ENCODE measurements at places on chromosomes 4 and X.

DNA sequence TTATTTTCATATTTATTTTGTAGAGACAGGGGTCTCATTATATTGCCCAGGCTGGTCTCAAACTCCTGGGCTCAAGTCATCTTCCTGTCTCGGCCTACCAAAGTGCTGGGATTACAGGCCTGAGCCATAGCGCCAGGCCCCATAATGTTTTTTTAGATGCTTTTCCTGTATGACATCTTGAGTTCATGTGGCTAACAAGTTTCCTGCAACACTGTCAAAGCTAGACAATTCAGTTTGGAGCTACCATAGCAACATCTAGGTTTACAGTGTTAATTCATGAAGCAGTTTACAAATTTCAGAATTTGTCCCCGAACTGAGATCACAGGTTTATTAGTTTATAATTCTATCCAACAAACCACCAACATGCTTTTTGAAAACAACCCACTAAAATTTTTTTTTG, 6.4 kb upstream of the IL13RA2 start:
- DNase-seq: no peak

GRCh38 chr4:7052923-7053715, 9.9 kb downstream of the TADA2B start:
- no peak for DNase-seq

DNA sequence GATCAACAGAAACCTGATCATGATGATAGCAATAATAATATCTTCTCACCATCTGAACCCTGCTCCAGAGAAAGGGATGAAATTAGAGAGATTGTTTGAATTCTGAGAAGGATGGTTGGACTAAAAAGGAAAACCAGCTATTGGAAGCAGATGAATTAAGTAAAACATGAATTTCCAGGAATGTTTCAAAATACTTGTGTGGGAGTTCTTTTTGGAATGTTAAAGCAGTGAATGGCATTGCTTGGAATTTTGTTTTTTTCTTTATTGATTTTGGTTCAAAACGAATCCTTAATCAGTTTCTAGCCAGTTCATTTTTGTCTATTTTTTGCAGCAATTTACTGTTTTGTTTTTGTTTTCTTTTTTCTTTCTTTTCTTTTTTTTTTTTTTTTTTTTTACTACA, 150.3 kb downstream of the NHS start:
- no peak for DNase-seq

GRCh38 chrX:149511081-149511480, 6.0 kb upstream of the IDS start:
- DNase-seq: no peak

DNA sequence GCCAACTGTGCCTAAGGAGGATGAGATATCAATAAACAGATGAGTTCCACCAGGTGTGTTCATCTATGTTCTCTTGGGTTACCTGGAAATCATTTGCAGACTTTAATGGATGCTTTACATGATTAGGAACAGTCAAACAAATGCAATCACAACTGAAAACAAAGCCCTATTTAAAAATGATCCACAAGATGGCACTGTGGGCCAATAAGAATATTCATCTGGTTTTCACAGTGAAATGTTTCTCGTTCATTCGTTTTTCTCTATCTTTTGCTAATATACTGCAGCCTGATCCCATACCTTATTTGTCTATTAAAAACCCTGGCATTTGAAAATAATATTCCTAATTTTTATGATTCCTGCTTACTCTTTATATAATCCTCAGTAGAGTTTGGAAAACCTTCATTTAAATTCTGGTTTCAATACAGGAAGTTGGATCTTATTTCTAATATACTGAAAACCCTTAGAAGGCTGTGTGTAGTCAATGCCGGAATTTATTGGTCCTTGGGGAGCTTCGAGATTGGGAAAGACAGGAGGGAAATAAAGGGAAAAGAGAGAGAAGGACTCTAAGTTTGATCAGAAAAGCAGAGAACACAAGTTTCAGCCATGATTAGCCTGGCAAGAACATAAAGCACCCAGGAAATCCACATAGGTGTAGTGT, 63.8 kb upstream of the TAPT1 start:
- DNase-seq: no peak

- DNase-seq: no peak
Measured at GRCh38 chr4:140098455-140099160, 55.4 kb downstream of the MAML3 start.

GRCh38 chrX:118181030-118181429, 64.4 kb upstream of the KLHL13 start:
- DNase-seq: no peak

- no peak for DNase-seq
Measured at GRCh38 chrX:2701600-2701999, 10.5 kb downstream of the CD99 start.

DNA sequence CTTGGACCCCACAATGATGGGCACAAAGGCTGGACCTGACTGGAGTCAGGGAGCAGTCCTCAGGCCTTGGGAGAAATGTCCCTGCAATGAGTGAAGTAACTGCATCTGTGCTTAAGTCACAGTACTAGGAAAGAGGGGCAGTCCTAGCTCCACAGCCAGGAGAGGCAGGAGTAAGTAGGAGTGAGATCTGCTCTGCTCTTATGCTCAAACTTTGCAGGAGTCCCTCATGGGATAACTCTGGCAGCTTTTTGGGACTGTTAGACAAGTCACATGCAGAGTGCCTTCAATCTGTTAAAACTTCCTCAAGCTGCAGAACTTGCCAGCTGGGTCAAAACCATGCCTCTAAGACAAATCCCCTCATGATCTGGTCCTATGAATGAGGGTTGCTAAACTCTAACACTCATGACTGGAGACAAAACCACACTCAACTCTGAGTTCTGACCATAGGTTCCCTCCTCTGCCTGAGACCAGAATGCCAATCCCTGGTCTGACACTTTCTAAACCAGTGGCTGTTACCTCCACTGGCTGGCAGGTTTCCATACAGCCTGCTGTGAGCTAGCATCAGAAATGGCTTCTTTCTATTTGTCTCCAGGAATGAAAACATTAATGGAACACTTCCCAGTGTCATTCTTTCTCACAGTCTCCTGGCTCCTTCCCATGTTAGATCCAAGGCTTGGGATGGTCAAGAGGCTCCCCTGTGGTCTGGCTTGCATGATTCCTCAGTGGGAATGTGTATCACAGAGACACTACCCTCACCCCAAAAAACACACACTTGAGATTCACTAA, 819.3 kb downstream of the PCDH7 start:
- DNase-seq: no peak

DNA sequence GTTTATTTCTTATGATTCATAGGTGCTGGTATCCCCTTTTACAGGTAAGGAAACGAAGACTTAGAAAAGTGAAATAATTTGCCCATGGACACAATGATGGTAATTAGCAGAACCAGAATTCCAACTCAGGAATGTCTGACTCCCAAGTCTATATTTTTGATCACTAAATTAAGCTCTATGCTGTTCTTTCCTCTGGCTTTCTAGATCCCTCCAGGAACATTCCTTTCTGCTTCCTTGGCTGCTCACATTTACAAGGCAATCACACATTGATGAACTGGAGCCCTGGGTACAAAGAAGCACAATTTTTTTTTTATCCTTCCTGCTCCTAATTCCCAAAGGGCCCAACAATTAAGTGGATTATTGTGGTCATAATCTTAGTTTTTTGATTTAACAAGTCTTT, 7.0 kb upstream of the CDKN2AIP start:
- no peak for DNase-seq

- no peak for DNase-seq
Measured at GRCh38 chrX:10859353-10859752, 239.0 kb upstream of the MID1 start.

DNA sequence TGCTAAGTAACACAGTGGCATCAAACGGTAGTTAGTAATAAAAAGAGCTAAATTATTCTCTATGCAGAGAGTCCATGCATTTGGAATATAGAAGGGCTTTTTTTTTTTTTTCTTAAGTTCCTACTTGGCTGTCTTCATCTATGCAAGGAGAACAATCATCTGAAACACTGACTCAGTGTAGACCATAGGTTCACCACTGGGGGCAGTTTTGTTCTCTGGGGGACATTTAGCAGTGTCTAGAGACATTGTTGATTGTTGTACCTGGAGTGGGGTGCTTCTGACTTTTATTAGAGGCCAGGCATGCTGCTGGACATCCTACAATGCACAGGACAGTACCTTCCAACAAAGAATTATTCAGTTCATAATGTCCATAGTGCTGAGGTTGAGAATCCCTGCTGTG, 41.2 kb downstream of the TMA16 start:
- no peak for DNase-seq

- no peak for DNase-seq
Measured at GRCh38 chr4:88742561-88742960, 44.9 kb upstream of the NAP1L5 start.

DNA sequence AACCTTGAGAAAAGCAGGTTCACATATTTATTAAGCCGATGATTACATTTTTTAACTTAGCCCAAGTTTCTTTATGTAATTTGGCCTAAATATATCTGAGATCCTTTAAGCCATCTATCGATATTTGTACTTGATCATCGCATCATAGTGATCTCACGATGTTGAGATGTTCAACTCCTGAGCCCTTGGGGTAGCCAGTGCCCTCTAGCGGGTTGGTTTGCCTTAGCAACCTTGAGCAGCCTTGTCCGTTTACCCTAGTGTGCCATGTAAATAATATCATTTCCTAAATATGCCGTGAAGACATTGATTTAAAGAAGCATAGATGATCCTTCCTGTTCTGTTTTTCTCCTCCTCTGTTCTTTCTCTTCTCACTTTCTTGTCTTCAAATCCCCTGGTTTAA, 432.2 kb downstream of the RPA4 start:
- no peak for DNase-seq

DNA sequence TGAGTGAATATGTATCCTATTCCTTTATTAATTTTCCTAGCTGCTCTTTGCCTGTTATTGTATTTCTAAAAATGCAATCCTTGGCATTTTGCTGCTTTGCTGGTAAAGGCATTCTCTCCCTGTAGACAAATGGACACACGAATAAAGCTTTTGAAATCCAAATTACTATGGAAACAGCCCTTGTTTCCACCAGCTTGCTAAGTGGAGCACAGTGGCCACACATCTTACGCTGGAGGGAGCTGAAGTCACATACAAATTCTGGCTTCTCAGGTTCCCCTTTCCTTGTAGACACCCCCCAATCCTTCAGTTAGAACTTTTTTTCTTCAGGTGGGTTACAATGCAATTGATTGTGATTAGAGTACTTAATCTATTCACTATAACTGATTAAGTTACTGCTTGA, 66.2 kb downstream of the AGA start:
- no peak for DNase-seq

DNA sequence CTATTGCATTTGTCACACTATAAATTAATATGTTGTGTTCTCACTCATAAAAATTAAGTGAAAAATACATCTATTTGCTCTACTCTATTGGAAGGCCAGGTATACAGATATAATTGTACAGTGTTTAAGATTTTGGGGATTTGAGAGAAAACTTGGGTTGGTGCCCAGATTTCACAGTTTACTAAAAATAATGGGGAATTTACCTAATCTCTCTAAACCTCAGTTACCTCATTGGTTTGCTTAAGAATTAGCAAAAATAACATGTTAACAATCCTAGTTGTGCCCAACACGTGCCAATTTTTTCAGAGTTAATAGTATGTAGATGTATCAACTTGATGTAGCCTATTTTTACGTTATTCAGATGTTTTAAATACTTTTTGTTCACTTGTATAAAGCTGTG, 1495.3 kb upstream of the PCDH7 start:
- DNase-seq: no peak

GRCh38 chr4:108861334-108861733, 98.5 kb upstream of the ETNPPL start:
- no peak for DNase-seq

DNA sequence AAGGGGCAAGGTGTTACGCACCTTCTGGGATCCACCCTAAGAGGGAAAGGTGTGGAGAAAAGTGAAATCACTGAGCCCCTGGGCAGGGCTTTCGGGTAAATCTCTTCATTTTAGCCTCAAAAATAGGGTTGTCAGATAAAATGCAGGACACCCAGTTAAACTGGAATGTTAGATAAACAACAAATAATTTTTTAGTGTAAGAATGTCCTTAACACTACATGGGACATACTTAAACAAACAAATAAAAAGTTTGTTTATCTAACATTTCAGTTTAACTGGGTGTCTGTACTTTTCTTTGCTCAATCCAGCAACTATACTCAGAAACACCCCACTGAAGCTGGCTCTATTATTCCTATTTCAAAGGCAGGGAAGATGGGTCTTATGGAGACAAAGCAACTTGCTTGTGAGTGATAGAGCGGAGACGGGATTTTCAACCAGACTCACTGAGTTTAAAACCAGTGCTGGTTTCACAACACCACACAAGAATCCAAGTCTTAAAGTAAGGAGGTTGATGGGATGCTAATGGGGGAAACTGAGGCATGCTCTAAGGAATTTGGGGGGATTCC, 144.8 kb upstream of the RBPJ start:
- no peak for DNase-seq

DNA sequence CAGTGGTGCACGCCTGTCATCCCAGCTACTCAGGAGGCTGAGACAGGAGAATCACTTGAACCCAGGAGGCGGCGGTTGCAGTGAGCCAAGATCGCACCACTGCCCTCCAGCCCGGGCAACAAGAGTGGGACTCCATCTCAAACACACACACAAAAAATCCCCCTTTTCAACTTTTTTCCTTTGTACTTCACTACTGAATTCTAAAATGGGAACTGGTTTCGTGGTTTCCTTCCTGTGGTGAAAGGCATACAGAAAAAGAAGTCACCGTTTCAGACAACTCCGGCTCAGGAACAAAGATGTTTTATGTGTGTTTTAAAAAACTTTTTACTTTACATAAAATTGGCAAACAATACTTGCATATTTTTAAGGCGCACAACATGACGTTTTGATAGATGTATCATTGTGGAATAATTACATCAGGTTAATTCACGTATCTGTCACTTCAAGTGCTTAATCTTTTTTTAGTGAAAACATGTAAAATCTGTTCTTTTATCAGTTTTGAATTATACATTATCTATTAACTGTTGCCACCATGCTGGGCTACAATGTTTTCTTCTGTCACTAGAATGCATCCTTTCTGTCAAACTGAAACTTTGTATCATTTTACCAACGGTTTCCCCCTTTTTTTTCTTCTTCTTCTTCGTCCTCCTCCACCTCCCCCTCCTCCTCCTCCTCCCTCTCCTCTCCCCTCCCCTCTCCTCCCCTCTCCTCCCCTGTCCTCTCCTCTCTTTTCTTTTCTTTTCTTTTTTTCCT, 186.0 kb downstream of the CRLF2 start:
- DNase-seq: no peak

Measured in GM19239 (cell line).